Fibroblast of skin of left biceps (primary cell): ENCODE measurements at places on chromosomes 16 and 17.

DNA sequence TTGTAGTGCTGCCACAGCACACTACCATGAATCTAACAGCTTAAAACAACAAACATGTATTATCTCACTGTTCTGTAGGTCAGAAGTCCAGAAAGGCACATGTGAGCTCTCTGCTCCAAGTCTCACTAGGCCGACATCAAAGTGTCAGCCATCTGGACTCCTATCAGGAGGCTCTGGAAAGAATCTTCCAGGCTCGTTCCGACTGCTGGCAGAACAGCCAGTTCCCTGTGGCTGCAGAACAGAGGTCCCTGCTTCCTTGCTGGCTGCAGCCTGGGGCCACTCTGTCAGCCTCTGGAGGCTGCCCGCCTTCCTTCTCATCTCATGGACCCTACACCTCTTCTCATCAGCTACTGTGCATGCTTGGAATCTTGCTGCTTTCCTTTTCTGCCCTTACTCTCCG is 168.9 kb downstream of the CBLN1 start:
- DNase-seq: no peak

DNA sequence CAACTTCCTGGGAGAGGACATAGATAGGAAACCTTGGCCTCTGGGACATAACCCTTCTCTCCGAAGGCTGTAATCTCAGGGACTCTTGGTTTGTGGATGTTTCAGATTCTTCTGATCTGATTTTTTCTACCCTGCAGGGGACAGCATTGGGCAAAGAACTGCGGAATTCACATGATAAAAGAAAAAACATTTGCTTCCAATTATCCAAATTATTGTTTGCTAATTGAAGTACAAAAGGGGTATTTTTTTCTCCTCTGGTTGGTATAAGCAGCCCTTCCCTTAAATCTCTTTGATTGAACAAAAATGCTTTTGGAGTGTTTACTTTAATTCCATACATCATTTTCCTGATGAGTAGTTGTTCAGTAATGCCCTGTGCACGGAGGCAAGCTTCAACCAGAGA is 251.7 kb upstream of the IRX3 start:
- DNase-seq: peak; percentile 6

- no peak for DNase-seq
Measured at GRCh38 chr17:7042501-7043181, 1.3 kb downstream of the SLC16A11 start.

DNA sequence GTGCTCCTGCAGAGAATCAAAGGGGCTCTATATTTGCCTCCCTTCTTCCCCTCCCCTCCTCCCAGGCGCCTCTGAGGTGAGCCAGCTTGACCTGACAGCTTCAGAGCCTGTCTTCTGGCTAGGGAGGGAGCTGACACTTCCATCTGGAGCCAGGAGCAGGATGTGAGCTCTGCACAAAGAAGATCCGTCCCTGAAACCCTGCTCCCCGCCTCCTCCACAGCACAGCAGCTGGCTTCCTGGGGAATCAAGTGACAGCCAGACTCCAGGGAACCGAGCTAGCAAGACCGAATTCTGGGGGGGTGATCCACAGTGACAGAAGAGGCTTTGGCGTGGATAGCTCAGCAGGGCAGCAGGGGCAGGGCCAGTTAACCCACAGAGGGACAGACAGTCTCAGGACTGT is 37.2 kb downstream of the CCDC182 start:
- DNase-seq: no peak

GRCh38 chr17:83103200-83103942 is 24.0 kb downstream of the METRNL start:
- no peak for DNase-seq

DNA sequence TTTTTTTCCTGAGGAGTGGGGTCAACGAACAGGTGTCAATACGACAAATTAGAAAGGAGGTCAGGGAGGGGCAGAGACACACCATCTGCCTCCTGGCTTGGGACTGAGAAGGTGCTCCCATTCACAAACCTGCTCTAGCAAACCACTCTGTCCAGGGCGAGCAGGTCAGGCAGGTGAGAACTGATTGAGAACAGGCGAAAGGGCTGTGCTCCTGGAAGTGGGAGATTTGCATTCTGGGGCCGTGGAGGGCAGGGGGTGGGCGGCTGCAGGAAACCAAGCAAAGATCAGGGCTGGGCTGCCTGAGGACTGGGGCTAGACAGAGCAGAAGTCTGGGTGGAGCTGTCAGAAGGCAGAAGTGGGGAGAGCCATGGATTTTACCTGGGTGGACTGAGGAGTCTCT is 98.9 kb upstream of the NLRP1 start:
- DNase-seq: no peak

DNA sequence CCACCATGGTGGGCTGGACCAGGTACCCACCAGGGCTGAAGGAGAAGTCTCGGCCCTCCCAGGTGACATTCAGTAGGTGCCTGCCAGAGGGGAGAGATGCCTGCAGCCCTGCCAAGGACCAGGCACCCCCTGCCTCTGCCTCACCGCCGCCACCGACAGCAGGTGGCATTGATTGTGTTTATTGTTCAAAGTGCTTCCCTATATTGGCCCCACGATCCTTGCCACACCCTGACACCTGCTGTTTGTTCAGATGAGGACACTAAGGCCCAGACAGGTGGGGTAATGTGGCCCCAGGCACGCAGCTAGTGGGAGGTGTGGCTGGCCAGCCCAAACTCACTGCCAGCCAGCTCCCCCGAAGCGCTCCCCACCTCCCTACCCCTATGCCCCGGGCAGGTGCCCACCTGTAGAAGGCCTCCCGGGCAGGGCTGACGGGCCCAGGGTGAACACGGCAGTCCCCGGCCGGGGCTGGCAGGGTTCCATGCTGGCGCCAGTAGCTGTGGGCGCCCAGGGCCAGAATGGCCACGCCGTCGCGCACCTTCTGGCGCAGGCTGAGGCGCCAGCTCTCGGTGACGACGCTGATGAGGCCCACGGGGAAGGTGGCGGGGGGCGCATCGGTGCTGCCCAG is 8.0 kb downstream of the GRIN2C start:
- no peak for DNase-seq

DNA sequence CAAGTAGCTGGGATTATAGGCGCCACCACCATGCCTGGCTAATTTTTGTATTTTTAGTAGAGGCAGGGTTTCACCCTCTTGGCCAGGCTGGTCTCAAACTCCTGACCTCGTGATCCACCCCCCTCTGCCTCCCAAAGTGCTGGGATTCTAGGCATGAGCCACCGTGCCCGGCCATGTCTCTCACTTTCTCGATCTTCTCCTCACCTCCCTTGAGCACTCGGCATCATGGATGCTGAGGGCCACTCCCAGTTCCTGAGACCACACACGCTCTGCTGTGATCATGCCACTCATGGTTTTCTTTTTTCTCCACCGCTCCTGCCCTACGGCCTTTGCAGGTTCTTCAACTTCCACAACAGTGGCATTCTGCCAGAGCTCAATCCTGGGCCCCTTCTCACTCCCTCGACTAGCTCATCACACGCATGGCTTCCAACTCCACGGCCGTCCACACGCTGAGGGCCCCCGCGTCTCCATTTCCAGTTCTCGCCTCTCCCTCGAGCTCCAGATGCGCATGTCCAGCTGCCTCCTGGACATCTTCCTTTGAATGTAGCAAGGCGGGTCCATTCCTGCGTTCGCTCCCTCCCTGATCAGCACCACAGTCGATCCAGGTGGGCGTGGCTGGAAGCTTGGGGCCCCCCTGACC is 5.5 kb upstream of the NCBP3 start:
- DNase-seq: no peak

- DNase-seq: no peak
Measured at GRCh38 chr16:58280146-58280845, 14.5 kb downstream of the PRSS54 start.

DNA sequence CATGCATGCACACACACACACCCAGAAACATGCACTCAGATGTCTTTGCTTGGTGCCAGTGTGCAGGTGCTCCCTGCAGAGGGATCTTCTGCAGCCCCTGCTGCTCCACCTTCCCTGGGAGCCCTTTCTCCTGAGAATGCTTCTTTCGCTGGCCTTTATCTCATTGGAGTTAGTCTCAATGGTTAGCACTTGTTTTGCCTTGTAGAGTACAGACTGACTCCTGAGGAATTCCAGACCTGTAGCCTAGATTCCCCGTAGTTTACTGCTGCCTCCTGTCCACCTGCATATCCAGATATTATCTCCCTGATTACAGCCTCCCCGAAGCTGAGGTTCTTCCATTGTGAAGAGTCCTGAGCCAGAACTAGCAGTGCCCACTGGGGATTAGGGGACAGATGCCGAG is 3.1 kb upstream of the KRT12 start:
- no peak for DNase-seq

GRCh38 chr17:38702916-38703741 is 1.9 kb upstream of the MLLT6 start:
- DNase-seq: no peak

DNA sequence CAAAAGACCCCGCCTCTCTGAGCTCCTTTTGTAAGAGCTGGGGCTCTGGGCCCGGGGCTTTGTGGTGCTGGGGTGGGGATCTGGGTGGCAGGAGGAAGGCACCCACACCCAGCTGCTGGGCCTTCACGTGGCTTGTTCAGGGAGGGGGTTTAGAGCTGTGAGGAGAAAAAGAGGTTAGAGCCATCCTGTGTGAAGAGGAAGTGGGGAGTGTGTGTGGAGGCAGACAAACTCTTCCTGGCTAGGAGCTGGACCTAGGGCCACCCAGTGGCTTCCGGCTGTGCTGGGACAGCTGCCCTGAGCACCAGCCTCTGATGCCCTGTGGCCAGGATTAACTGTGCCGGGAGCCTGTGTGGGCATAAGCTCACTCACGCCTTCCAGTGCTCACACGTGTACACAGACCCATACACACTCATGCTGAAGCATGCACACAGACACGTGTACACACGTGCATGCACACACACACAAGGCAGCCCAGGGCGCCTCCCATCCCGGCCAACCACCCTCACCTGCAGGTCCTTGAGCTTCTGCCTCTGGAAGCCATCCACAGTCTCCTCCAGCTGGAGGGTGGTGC is 7.4 kb downstream of the CIBAR2 start:
- DNase-seq: no peak

GRCh38 chr16:11715246-11715947 is 27.3 kb downstream of the TXNDC11 start:
- DNase-seq: no peak

- no peak for DNase-seq
Measured at GRCh38 chr16:5461141-5461540, 363.5 kb upstream of the EEF2KMT start.

DNA sequence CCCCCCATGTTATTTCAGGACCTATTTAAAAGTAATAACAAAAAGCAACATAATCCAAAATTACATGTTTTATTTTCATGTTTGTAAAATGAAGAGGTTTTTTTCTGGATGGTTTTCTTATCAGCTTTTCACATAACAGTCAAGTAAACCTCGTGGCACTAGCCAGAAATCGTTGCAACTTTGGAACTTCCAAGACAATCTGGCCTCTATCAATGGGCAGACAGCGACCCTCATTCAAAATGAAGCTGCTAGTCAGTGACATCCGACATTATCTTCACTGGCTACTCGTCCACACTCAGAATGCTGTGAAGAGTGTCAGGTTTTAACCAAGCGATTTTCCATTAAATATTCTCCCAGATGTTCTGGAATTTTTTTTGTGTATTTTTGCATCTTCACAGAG is 22.7 kb downstream of the ZNF652 start:
- no peak for DNase-seq

GRCh38 chr17:69997332-69997731 is 77.7 kb upstream of the KCNJ16 start:
- no peak for DNase-seq

DNA sequence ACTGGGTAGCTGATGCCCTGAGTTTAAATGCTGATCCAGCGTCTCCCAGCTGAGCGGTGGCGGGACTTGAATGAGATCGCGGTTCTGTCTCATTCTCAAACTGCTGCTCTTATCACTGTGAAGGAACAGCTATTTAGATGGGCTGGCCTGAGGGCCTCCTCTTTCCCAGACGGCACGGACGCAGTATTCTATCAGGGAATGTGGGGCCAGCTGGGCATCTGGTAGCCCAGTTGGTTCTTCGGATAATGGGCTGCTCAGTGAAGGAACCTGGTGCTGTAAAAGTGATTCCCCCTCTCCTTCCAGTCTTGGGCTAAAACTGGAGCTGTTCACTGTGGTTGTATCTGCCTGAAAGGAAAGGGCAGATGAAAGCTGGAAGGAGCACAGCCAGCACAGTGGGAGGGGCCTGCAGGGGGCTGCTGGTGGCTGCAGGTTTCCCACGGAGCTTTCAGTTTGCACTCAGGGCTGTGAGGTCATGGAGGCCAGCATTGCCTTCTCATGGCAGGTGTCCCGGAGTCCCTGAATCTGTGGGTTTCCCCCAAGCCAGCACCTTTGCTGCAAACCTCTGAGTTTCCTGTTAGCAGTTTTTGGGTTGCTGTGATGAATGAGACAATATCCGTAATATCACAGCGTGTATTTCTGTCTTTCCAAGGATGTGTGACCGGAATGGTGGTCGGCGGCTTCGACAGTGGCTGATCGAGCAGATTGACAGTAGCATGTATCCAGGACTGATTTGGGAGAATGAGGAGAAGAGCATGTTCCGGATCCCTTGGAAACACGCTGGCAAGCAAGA is 3.6 kb downstream of the IRF8 start:
- no peak for DNase-seq

DNA sequence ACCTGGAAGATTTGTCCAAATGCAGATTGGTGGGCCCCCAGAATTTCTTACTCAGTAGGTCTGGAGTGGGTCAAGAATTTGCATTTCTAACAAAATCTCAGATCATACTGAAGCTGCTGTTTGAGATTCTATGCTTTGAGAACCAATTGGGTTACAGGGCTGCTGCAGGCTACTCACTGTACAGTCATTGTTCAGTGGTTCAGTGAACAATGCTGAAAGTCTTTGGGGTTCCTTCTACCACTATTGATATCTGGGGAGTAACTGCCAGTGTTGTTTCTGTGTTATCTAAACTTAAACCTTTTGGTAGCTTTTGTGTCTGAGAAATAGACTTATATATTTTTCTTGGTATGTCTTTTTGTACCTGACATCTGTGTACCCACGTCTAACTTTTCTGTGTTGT is 187.5 kb downstream of the TANC2 start:
- DNase-seq: no peak

DNA sequence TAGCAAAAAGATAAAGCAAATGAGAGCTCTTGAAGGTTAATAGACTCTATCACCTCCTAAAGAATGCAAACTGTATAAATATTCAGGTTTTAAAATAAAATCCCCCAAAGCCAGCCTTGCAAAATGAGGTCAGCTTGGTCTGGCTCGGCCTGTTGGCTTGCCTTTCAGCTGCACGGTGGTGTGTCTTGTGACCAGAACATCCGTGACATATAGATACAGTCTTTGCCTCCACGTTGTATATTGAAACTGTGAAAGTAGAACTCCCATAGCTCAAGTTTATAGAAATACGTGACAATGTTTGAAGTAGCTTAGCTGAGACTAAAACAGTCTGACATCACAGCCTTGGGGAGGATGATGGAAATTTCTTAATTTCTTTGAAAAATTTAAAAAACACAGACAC is 236.6 kb upstream of the MYOCD start:
- no peak for DNase-seq

DNA sequence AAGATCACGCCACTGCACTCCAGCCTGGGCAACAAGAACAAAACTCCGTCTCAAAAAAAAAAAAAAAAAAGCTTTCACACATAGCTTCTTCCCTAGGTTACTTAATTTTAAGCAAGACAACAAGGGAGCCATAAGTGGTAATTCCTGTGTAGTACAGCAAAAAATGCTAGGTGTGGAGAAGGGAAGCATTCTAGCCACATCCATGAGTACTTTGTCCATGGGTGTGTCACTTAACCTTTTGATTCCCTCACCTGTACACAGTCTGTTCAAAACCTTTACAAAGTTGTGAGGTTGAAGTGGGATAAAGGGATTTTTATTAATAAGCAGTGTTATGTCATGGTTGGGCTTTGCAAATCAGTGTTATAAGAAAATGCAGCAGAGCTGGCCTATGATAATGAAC is 4.5 kb downstream of the NME2 start:
- DNase-seq: no peak
